Nucleus accumbens (tissue), 56 donors: ENCODE measurements at places on chromosomes 11 and 22.

- DNase-seq = no peak
These were observed 25.4 kb downstream of the YPEL1 start for GRCh38 chr22:21710156-21710555.

DNA sequence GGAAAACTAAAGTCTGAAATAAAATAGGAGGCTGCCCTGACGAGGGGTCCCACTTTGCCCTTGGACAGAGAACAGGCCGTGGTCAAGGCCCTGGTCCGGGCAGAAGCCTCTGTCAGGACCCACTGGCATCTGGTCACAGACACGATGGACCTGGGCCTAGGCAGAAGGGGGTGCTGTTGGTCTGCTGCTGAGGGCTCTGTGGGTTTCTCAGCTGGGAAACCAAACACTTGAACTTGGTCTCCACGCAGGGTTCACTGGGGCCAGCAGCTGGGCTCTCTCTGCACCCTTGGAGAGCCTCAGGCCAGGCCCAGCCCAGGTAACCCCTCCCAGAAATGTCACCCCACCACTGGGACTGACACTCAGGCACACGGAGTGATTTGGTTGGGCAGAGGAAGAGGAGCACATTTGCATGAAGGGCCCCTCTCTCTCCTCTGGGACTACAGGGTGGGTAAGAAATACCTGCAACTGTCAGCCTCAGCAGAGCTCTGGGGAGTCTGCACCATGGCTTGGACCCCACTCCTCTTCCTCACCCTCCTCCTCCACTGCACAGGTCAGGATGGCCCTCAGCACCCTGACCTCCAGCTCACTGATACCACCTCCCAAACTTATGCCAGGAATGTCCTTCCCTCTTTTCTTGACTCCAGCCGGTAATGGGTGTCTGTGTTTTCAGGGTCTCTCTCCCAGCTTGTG, 48.1 kb upstream of the TOP3B start:
- no peak for DNase-seq

- no peak for DNase-seq
These were observed 6.1 kb downstream of the ARHGAP8 start for GRCh38 chr22:44758344-44758973.

GRCh38 chr11:2306452-2306823, 4.6 kb downstream of the TSPAN32 start:
- no peak for DNase-seq

DNA sequence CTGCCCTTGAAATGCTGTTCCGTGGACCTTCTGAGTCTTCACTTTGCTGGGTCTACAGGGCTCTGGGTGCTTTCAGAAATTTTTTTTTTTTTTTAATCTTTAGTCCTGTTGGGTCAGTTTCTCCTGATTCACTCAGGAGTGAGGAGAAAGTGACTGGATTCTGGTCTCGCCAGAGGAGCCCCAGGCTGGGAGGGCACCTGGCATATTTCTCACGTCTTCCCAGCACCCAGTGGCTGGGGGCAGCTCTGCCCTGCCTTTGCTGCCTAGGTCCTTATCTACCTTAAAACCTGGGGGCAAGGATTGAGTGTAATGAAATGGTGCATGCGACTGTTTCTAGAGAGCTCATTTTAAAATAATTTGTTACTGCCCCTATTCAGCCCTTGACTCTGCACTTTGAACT, 23.3 kb downstream of the SAMM50 start:
- no peak for DNase-seq

DNA sequence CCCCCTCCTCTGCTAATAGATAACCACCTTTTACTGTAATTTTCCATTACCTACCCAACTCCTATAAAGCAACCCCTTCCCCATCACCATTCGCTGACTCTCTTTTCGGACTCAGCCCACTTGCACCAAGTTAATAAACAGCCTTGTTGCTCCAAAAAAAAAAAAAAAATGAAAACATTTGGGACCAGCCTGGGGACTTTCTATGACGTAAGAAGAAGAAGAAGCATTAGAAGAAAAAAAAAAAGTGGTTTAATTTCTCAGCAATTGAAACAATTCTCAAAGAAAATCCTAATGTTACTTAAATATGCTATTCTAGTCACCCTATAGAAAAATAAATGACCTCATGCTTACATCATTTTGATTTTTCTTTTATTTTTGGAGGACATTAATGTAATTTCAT, 301.5 kb upstream of the ANO3 start:
- DNase-seq = no peak

- DNase-seq = no peak
These were observed 30.0 kb downstream of the DDX10 start for GRCh38 chr11:108694846-108695245.

GRCh38 chr22:49810363-49811019, 17.2 kb downstream of the BRD1 start:
- DNase-seq = no peak

- no peak for DNase-seq
These were observed 5.6 kb downstream of the ARHGEF17 start for GRCh38 chr11:73313652-73314051.

DNA sequence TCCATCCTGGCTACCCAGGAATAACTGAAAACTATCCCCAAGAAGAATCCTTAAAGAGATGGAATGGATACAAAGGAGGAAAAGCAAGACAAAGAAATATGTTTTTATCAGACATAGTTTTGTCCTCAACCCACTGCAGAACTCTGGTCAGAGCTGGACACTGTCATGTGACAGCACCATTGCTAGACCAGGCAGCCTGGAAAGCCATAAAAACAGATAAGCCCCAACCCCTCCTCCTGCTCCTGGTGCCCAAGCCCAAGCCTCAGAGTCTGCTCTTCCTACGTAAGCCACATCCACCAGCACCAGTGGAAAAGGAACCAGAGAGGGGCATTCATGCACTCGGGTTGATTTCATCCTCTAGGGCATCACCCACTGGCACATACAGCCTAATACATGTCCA, 116.9 kb downstream of the TRIM29 start:
- DNase-seq = no peak

- DNase-seq = no peak
These were observed 33.4 kb upstream of the API5 start for GRCh38 chr11:43278193-43278956.
